COR-L47 (cell line): ENCODE measurements at places on chromosomes 5 and 9.

DNA sequence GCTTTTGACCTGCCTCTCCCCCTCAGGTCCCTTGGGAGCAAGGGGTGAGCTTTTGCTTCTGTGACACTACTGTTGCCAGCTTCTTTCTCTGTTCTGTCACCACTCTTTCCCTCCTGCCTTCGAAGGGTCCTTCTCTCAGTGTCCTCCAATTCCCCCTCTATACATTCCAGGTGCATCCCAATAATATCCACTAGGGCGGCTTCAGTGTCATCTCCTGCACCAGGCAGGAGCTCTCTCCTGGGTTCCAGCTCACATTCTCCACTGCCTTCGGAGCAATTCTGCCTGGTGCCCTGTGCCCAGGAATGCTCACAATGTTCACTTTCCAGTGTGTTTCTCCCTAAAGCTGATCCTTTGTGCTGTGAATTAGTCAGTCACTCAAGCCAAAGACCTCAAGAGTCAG, 83.9 kb upstream of the CXCL14 start:
- no peak for DNase-seq

DNA sequence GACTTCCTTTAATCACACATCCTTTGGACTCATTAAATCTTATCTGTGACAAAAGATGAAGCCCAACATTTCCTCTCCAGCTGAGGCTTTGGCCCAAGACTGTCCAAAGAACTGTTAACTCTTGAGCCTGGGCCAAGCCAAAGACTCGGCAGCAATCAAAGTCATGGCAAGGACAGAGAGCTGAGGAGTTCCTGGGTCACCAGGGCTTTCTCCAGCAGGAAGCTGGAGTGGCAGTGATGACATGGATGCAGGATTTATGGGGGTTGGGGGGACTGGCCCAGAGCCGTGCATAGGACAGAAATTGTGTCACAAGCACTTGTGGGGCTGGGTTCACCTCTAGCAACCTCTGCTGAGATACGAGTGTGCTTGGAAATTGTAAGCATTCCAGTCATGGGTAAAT, 440.3 kb downstream of the PLK2 start:
- DNase-seq: no peak

- no peak for DNase-seq
Measured at GRCh38 chr5:86354664-86355063, 263.1 kb upstream of the COX7C start.

- no peak for DNase-seq
Measured at GRCh38 chr9:125284855-125285254, 23.2 kb downstream of the GAPVD1 start.

- no peak for DNase-seq
Measured at GRCh38 chr9:97761056-97761598, 64.0 kb upstream of the XPA start.

DNA sequence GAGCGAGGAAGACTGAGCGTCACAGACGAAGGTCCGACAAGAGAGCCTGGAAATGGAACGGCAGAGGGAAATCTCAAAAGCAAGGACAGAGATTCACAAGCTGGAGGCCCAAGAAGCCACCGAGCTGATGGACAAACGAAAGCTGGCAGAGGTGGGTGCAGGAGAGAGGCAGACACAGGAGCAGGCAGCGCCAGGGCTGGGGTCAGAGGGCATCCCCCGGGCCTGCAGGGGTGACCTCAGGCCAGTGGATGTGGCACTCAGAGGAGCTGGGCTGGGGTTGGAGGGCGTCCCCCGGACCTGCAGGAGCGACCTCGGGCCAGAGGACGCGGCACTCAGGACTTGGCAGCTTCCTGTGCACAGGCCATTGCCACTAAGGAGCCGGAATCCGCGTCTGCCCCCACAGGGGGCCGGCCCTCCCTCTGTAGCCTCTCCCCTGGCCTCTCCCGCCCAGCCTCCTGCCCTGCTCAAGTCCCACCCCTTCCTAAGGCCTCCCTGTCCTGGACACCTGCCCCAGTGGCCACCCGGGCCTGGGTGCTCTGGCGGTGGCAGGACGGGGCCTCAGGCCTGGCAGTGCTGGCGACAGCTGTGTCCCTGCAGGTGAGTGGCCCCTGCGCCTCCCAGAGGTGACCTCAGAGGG, 40.4 kb downstream of the EXD3 start:
- DNase-seq: peak; percentile 36

GRCh38 chr9:36793277-36793676, 220.6 kb downstream of the MELK start:
- no peak for DNase-seq

GRCh38 chr9:125650271-125650737, 56.7 kb downstream of the MAPKAP1 start:
- no peak for DNase-seq

DNA sequence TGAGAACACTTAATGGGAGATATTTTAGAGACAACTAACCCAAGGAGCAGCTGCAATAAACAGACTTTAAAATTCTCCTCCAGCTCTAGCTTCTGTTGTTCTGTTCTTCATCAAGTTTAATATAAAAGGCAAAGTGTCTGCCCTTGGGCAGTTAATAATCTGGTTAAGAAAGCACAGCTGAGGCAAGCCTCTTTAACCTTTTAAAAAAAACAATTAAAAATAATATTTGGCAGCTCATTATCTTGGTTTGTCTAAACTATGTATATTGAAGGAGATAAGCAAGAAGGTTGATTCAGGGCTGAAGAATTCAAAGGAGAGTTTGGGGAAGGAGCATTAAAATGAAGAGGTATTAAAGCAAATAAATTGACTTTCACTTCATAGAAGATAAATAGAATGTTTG, 75.4 kb downstream of the TSSK1B start:
- no peak for DNase-seq

DNA sequence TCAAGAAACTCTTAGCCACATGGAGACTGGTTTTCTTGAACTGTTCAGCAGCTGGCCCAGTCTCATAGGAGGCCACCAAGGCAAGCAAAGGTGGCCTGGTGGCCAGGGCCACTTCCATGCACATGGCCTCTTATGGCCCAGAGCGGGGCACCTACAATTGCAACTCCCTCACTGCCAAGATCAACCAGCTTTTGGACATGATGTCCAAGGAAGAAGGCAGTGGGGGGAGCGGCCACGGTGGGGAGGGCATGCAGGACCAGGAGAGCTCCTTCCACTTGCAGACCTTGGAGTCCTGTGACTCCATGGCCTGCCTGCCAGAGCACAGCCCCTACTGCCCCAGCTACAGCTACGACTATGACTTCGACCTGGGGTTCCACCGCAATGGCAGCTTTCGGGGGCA, 398.9 kb upstream of the PTPRD start:
- no peak for DNase-seq

GRCh38 chr9:137506274-137506673, 43.9 kb downstream of the PNPLA7 start:
- DNase-seq: no peak

DNA sequence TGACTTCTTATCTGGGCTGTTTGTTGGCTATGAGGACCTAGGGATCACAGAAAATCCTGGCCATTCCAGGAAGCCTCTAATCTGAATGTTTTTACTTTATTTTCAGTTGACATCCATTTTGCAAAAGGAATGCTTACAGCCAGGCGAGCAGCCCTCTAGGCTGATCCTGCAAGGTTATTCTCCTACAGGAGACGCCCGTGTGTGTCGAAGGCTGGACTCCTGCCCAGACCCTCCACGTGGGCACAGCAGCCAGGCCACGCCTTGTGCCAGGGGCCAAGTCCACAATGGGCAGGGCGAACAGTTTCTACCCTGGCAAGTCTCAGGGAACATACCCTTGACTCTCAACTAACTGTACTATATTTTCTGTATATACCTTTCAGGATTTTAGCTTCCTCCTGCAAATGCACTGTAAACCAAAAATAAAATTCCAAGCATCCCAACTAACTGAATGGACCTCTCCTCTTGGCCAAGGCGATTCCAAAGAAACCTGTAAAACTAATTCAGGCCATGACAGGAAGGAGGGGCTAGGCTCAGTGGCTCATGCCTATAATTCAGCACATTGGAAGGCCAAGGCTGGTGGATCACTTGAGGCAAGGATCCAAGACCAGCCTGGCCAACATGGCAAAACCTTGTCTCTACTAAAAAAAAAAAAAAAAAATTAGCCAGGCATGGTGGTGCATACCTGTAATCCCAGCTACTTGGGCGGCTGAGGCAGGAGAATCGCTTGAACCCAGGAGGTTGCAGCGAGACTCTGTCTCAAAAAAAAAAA, 5.7 kb downstream of the CMBL start:
- peak; percentile 86 for DNase-seq

GRCh38 chr9:93295031-93295430, 111.1 kb downstream of the WNK2 start:
- DNase-seq: no peak

DNA sequence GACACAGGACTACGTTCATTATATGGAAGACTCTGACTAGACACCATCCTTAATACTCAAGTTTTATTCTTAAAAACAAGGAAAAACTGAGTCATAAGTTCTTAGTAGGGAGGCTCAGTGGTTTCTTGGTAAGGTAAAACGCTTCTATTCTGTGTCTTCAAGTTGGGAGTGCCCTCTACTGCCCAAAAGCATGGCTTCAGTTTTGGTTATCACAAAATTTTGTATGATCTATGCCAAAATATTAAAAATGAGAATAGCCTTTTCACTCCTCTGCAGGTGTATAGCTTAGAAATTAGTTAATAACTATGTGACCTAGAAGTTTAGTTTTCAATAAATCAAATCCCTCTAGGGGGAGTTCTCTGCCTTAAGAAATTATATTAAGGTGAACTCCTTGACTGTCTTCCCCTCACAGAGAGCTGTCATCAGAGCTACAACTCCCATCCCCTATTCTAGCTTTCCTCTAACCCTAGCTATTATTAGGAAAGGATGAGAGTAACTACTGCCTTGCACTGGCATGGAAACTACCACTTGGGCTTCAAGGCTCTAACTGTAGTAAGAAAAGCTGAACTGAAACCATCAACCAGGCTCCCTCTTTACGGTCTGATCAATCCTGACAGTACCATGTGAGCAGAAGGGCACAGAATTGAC, 189.7 kb downstream of the GNAQ start:
- peak; percentile 14 for DNase-seq

DNA sequence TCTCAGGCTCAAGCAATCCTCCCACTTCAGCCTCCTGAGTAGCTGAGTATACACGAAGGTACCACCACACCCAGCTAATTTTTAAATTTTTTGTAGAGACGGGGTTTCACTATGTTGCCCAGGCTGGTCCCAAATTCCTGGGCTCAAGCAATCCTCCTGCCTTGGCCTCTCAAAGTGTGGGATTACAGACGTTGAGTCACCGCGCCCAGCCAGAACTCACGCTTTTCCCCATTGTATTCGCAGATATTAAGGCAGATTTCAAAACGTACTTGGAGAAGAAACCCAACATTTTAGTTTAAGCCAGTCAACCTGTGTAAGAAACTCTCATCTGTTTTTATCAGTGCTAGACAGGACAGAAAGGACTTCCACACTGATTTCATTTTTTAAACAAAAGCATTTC, 26.6 kb downstream of the COL23A1 start:
- no peak for DNase-seq

- no peak for DNase-seq
Measured at GRCh38 chr9:98254228-98255060, 1.0 kb downstream of the TBC1D2 start.

- DNase-seq: peak; percentile 44
Measured at GRCh38 chr5:151115272-151115905, 34.6 kb upstream of the TNIP1 start.

- no peak for DNase-seq
Measured at GRCh38 chr9:80586786-80587330, 1015.1 kb downstream of the TLE4 start.

DNA sequence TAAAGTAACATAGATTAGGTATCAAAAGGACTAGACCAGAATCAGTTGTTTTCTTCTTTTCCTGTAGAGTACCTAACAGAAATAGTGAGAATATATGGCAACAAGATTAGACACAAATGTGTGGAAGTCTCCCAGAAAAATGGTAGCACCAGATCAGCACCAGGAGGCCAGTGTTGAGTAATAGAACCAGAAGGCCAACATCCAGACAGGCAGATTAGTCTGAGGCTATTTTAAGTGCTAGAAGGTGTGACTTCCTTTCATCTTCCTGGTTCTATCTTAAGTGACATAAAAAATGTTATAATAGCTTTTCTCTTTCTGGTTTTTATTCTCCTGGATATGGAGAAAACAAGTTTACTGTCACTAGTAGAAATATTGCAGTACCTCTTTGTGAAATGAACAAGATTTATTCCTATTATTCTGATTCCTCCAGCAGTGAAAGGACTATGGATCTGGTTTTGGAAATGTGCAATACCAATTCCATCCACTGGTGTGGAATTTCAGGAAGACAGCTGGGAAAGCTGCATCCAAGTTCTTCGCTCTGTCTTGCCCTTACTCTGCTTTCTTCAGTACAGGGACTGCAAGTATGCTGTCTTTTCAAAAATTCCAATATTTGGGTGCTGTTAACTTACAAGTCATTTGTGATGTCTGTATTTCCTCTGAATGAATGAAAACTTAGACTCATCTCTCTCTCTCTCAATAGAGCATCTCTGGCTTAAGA, 39.1 kb downstream of the SHLD3 start:
- DNase-seq: no peak

- DNase-seq: peak; percentile 80
Measured at GRCh38 chr5:137395011-137395755, 103.9 kb downstream of the SPOCK1 start.
